ENCODE measurements at places on chromosomes 2 and 18.

GRCh38 chr2:84556190-84556589 is 39.9 kb downstream of the DNAH6 start:
- no peak for DNase-seq

DNA sequence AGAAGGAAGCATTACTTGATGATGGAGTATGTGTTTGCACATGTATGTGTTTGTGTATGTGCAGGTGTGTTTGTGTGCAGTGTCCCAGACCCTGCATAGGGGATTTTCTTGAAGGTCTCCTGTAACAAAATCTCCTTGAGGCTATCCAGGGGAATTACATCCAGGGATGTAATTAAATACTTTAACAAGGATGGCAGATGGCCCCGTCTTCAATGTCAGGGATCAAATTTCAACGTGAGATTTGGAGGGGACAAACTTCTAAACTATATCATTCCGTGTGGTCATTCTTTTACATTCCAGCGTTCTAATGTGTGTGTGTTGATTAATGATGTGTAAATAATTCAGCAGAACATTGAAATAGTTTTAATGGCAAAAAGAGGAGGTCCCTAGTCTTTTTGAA is 3.3 kb downstream of the UGT1A9 start:
- no peak for DNase-seq

GRCh38 chr18:2854875-2855274 is 8.1 kb downstream of the EMILIN2 start:
- DNase-seq: no peak

GRCh38 chr2:40240070-40240469 is 211.8 kb downstream of the SLC8A1 start:
- DNase-seq: peak; percentile 92

DNA sequence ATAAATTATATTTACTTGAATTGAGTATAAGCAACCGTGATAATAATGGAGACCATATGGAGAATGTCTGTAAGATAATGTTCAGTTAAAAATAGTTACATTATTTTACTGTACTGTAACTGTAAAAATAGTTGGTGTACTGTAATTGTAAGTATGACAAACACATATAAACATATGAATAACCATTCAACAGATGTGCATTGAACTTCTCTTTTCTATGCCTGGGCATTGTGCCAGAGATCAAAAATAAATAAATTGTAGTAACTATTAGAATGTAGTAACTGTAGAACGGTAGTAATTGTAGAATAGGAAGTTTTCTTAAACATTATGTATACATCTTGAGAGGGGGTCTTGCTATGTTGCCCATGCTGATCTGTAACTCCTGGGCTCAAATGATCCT is 287.4 kb upstream of the EPAS1 start:
- no peak for DNase-seq

DNA sequence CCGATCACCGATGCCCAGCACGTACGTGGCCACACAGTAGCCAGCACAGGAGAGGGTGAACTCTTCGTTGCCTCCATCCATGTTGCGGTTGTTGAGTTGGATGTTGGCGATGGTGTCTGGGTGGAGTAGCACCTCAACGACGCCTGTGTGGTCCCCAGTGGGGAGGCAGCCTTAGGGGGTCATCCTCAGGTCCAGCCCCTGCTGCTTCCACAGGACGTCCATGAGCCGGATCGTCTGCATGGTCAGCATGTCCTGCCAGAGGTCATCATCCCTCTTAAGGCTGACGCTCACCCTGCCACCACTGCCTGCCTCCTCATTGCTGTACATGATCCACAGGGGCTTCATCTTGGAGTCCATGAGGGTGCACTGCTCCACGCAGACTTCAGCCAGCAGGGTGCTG is 369.3 kb downstream of the CMPK2 start:
- DNase-seq: no peak

- DNase-seq: peak; percentile 54
Measured at GRCh38 chr2:1553671-1554295, 140.5 kb downstream of the TPO start.

- no peak for DNase-seq
Measured at GRCh38 chr2:186784930-186785329, 64.0 kb downstream of the ZSWIM2 start.

DNA sequence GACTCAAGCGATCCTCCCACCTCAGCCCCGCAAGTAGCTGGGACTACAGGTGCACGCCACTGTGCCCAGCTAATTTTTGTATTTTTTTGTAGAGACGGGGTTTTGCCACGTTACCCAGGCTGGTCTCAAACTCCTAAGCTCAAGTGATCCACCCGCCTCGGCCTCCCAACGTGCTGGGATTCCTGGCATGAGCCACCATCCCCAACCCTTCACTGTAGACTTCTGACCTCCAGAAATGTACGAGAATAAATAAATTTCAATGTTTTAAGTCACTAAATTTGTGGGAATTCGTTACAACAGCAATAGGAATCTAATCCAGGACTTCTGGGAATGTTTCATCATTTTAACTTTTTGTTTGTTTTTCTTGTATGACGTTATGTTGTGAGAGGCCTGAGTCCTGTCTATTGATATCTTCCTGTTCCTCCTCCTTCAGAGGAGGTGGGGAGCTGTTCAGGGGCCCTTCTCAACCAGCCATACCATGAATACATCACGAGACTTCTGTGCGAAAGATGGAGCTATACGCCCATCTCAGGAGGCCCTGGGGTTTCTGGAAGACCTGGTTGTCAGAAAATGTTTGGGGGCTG is 40.0 kb downstream of the TEX44 start:
- no peak for DNase-seq

DNA sequence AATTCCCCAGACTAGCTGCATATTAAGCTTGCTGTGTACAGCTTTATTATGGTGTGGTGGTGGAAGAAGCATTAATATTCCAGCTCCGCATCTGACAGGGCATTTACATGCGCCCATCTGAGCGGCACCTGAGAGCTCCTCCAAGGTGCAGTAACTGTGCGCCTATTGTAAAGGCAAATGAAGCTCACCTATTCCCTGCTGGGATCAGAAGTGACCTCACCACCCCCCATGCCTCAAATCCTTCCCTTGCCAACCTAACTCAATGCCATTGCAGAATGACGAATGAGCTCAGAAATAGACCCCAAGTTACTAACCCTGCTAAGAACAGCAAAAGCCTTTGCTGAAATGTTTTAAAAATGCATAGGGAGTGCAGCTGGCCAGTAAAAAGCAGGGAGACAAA is 14.3 kb downstream of the BCL11A start:
- DNase-seq: peak; percentile 34

GRCh38 chr18:32072321-32072720 is 19.4 kb upstream of the RNF138 start:
- DNase-seq: peak; percentile 32

DNA sequence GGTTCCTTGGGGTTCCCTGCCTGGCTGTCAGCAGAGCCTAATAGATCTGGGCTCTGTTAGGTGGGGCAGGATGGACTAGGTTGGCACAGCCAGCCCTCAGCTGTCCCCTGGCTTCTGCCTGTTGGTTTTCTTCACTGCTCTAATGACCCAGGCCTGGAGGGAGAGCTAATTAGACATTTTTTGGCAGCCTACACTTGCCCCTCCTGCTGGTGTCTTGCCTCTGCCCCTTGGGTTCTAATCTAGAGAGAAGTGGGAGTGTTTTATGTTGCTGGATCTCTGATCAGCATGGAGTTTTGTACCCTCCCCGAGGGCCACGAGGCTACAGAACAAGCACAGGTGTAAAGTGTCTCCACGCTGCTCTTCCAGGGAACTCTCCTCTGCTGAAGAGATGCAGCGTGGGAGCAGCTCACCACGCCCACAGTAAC is 199.4 kb upstream of the RASGRP3 start:
- DNase-seq: no peak

- DNase-seq: peak; percentile 7
Measured at GRCh38 chr2:230053753-230054478, 14.8 kb downstream of the SLC16A14 start.

GRCh38 chr18:59070181-59070912 is 69.3 kb upstream of the SEC11C start:
- peak; percentile 88 for DNase-seq

- DNase-seq: no peak
Measured at GRCh38 chr2:57417007-57417406, 629.6 kb upstream of the VRK2 start.

DNA sequence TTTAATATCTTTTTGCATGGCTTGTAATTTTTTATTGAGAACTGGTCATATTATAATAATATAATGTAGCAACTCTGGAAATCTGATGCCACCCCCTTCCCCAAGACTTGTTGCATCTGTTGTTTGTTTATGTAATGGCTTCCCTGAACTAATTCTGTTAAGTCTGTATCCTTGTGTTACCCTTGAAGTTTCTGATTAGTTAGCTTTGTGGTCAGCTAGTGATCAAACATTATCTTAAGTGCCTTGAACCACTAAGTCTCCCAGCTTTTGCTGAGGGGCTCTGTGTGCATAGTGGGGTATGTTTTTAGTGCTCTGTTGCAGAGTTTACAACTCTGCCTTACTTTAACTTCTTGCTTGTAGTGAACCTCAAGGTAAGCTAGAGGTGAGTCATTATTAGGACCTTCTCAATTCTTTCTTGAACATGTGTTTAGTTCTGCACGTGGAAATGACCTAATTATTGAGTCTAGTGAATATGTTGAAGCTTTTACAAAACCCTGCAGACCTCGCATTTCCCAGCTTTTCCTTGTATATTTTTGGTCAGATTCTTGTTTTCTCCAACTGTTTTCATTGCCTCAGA is 24.8 kb downstream of the SMCHD1 start:
- DNase-seq: no peak

DNA sequence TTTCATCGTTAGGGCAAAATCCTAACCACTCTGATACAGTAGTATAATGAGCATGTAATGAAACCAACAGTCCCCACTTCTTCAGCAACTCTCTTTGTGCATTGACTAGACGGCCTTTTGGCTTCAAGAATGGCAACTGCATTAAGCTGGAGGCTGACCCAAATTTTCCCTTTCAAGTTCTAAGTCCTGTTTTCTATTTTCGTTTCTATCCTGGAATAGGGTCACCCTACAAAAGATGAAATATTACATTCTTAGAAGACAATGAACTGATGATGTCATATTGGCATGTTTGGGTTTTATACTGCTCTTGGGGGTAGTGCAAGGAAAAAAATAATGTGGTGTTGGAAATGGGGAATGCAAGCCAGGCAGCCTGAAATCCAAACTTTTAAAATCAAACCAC is 254.4 kb downstream of the ETAA1 start:
- DNase-seq: peak; percentile 28

DNA sequence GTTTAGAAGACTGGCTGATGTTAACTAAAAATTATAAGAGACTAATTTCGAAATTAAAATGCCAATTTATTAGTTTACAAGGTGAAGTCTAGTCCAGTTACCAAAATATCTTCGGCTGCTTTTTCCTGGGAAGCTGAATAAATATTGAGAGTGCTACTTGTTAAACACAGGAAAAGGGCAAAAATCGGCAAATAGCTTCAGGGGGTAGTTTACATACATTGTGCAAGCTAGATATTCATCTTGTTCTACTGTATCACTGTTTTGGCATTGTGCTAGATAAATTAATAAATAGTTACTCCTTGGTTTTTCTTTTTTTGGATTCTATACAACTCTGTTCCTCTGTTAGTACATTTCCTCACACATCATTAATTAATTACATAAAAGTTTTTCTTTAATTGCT is 29.3 kb downstream of the NHEJ1 start:
- DNase-seq: no peak

- DNase-seq: no peak
Measured at GRCh38 chr2:241509155-241509784, 886 bp upstream of the STK25 start.

DNA sequence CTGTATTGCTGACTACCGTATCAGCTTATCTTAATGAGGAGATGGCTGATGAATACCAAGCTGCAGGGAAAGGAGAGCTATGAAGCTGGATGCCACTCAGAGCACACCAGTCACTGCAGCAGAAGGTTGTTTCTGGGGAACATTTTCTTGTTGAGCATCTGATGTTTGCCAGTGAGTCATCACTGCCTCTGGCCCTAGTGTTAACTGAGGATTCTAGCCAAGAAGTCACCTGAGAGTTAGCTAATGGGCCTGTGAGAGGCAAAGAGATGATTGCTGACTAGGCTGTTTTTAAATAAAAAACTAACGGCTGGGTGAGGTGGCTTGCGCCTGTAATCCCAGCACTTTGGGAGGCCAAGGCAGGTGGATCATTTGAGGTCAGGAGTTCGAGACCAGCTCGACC is 37.9 kb downstream of the CCDC150 start:
- peak; percentile 8 for DNase-seq

GRCh38 chr2:110124038-110124825 is 8.6 kb upstream of the MALL start:
- DNase-seq: no peak

GRCh38 chr2:159427048-159427447 is 140.5 kb upstream of the WDSUB1 start:
- no peak for DNase-seq

DNA sequence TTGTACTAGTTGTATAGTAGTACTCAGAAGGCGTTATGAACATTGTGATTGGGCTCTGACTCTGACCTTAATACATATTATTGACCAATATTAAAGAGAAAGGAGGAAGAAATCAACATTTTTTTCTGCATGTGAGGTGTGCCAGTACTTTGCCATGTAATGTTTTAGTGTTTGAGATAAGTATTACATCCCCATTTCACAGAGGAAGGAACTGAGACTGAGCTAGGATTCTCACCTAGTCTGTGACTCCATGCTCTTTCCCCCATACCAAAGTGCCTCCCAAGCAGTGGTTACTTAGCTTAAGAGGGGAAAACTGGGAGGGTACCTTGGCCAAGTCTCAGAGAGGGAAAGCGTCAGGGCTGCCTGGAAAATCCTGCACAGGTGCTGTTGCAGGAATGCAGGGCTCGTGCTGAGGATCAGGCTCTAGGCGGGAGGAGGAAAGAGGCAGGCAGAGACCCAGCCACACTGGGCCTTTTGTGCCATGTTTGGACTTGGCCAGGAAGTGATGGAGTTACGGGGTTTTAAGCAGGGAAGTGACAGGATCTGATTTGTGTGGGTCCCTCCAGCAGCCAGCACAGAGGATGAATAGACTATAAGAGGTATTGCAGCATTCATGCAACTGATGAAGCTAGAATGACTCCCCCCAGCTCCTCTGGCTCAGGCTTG is 1.7 kb downstream of the PNKD start:
- DNase-seq: no peak

DNA sequence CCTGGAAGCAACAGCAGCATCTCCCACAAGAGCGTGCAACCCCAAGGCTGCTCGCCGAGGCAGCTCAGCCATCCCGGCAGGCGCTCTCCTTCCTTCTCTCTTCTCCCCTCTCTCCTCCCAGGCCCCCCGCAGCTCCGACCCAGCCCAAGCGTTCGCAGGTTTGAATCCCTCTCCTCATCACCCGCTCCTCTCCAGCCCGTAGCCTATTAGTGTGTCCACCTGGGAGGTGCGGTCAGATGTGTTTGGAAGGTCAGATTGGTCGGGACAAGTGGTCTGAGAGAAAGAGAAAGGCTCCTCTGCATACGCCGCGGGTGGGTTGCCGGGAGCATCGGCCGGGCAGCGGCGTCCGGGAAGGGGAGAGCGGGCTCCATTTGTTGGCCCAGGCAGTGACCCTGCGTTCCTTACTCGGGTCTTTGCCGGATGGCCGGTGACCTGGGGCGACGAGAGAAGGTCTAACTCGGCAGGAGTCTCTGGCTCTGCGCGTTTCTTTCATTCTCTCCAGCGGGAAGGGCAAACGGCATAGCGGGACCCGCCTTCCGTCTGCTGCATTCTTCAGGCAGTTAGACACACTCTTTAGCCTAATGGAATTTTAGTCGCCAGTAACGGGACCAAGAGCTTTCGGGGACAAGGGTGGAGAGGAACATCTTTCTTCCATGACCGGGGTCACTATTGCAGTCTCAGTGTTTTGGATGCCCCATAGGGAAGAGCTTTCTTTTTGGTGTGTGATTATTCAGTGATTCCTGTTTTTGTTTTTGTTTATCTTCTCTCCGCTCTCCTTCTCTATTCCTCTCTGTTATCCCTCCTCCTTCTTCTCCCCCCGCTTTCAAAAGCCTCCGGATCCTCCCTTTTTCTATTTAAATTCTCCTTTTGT is 1.1 kb upstream of the TMEFF2 start:
- DNase-seq: peak; percentile 25

Measured in stomach (tissue), 19 donors.